AG09309 (cell line): ENCODE measurements at places on chromosomes 12 and 14.
A peak's percentile ranks its signal among the peaks of the same experiment; 100 is the strongest.

- peak; percentile 77 for DNase-seq
Observed at GRCh38 chr12:106090591-106091445, 47.9 kb downstream of the NUAK1 start.

DNA sequence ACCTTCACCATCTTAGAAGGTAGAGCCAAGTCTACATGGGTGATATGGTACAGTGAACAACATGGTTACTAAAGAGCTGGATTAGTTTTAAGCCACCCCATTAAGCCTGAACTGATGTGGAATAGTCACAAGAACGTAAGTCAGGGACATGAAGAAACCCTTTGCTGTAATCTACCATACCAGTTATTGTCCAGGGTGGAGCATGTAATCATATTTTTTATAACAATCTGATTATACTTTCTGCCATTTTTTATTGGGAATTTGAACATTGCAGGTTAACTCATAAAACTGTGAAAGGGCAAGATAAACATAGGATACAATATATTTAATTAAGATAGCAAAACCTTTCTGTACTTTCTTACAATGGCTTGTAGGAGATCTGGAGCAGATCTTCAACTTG, 103.6 kb downstream of the FIGNL2 start:
- DNase-seq, result no peak

GRCh38 chr12:6116471-6117021, 7.9 kb downstream of the VWF start:
- DNase-seq, result no peak

DNA sequence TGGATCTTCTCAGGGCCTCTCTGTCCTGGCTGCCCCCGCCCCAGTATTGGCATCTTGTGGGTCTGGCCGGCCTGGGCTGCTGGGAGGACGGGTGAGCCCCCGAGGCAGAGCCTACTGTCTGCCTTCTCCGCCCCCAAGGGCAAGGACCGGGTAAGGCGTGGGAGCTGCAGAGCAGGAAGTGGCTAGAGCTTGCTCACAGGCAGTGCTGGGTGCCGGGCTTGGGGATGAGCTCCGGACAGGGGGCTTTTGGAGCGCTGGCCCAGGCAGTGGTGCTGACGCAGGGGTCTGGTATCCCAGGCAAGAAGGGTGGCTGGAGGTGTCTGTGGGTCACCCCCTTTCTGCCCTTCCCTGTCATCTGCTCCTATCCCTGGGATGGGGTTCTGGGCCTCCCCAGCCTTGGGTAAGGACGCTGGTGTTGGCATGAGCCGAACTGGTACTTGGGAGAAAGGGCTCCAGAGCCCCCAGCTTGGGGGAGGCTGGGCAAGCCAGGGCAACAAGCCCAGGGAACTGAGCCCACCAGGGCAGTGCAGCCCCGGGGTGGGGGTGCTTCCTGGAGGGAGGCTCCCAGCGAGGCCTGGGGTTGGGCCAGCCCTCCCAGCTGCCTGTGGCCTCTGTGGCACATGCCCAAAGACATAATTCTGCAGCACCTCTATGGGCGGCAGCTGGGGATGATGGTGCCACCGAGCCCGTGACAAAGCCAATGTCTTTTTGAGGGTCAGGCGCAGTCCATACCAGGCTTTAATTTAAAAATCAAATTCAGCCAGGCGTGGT, 126.3 kb downstream of the KIF26A start:
- DNase-seq, result no peak

- DNase-seq, result no peak
Observed at GRCh38 chr12:106321139-106321850, 18.8 kb downstream of the TCP11L2 start.

- no peak for DNase-seq
Observed at GRCh38 chr12:19457561-19457960, 18.3 kb downstream of the AEBP2 start.

GRCh38 chr12:82176026-82176425, 182.2 kb downstream of the CCDC59 start:
- DNase-seq, result no peak

DNA sequence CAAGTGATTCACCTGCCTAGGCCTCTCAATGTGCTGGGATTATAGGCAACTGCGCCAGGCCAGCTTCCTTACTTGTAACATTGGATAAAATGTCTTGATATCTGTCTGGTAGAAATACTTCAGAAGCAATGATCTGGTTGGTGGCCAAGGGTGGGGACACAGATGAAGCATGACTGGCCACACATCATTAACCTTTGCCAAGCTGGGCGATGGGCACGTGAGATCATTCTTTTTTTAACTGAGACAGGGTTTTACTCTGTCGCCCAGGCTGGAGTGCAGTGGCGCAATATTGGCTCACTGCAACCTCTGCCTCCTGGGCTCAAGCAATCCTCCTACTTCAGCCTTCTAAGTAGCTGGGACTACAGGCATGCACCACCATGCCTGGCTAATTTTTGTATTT, 31.1 kb downstream of the PLEKHH1 start:
- no peak for DNase-seq

GRCh38 chr14:73753887-73754795, 40.0 kb upstream of the PNMA1 start:
- DNase-seq, result no peak

DNA sequence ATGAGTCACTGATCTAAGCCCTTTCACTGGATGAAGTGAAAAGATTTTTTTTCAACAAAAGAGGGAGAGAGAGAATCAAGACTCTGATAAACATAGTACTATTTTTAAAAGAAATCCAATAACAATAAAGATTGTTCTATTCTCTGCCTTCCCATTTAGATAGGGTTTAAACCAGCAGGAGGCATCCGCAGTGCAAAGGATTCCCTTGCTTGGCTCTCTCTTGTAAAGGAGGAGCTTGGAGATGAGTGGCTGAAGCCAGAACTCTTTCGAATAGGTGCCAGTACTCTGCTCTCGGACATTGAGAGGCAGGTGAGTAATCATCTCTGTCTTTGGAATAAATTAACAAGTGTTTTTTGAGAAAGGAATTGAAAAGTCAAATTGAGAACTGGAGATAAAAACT, 124.9 kb downstream of the DERA start:
- DNase-seq, result no peak

DNA sequence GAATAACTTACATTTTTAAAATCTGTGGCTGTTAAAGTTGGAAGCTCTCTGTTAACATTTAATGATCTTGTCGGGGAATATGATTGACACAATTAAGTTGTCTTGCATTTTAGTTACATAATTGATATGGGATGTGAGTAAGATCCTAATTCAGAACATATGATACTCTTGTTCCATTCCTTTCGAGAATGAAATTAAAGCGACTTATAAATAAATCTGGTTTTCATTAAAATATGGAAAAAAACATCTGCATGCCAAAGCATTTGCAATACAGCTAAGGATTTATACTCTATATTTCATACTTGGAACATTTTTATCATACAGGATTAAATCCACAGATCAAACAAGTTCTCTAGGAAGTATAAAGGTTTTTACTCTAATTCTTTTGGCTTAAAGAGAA, 52.0 kb downstream of the SLC38A6 start:
- DNase-seq, result peak; percentile 37

- DNase-seq, result no peak
Observed at GRCh38 chr14:104094709-104095425, 9.4 kb downstream of the ASPG start.

- DNase-seq, result no peak
Observed at GRCh38 chr12:76137606-76138005, 53.1 kb upstream of the NAP1L1 start.

DNA sequence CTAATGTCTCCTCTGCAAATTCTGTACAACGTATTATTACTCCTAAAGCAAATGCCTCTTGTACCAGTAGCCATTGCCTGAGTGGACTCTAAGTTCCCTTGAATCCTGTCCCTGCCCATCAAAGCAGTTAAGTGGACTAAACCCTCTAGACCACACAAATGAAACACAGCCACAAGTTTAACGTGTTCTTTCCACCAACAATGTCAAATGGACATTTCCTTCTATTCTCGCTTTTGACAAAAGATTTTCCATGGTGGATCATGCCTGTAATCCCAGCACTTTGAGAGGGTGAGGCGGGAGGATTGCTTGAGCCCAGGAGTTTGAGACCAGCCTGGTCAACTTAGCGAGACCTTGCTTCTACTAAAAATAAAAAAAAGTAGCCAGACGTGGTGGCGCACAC, 15.9 kb downstream of the CCDC88C start:
- no peak for DNase-seq

- no peak for DNase-seq
Observed at GRCh38 chr12:49795654-49796105, 32.5 kb downstream of the NCKAP5L start.

DNA sequence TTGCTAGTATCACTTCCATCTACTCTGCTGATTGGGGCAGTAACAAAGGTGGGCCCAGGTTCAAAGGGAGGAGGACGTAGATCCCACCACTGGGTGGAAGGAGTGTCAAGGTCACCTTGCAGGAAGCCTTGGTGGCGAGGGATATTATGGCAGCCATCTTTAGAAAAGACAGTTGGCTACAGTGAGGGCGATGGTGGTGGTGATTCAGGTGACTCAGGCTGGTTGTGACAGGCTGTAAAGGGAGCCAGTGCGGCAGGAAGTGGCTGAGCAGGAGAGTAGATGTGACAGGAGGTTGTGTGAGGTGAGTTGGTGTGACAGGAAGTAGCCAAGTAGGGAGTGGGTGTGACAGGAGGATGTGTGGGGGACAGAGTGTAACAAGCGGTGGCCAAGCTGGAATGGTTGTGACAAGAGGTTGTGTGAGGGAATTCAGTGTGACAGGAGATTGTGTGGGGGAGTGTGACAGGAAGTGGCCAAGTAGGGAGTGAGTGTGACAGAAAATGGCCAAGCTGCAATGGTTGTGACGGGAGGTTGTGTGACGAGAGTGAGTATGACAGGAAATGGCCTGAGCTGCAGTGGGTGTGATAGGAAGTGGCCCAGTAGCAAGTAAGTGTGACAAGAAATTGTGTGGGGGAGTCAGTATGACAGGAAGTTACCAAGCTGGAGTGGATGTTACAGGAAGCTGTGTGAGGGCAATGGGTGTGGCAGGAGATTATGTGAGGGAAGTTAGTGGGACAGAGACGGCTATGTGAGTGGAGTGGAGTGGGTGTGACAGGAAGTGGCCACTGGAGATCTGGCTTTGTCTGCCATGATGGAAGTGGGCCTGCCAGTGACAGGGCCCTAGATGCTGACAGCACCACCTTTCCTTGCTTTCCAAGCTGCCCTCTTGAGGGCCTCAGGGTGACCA, 136.5 kb upstream of the MYL2 start:
- DNase-seq, result no peak

DNA sequence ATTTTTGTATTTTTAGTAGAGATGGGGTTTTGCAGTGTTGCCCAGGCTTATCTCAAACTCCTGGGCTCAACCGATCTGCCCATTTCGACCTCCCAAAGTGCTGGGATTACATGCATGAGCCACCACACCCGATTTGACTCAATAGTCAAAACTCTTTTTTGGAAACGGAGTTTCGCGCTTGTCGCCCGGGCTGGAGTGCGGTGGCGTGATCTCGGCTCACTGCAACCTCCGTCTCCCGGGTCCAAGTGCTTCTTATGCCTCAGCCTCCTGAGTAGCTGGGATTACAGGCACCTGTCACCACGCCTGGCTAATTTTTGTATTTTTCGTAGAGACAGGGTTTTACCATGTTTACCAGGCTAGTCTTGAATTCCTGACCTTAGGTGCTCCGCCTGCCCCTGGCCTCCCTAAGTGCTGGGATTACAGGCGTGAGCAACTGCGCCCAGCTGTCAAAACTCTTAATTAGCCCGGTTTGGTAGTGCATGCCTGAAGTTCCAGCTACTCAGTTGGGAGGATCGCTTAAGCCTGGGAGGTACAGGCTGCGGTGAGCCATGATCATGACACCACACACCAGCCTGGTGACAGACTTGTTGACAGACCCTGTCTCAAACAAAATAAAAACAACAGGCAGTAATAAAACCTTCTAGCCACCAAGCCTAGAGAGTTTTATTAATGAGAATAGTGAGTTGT, 12.4 kb downstream of the MED21 start:
- no peak for DNase-seq

- DNase-seq, result no peak
Observed at GRCh38 chr12:91017043-91017442, 12.3 kb upstream of the EPYC start.

GRCh38 chr12:132632521-132633228, 14.1 kb downstream of the P2RX2 start:
- DNase-seq, result no peak

- DNase-seq, result no peak
Observed at GRCh38 chr12:3761116-3761735, 8.3 kb upstream of the CRACR2A start.

DNA sequence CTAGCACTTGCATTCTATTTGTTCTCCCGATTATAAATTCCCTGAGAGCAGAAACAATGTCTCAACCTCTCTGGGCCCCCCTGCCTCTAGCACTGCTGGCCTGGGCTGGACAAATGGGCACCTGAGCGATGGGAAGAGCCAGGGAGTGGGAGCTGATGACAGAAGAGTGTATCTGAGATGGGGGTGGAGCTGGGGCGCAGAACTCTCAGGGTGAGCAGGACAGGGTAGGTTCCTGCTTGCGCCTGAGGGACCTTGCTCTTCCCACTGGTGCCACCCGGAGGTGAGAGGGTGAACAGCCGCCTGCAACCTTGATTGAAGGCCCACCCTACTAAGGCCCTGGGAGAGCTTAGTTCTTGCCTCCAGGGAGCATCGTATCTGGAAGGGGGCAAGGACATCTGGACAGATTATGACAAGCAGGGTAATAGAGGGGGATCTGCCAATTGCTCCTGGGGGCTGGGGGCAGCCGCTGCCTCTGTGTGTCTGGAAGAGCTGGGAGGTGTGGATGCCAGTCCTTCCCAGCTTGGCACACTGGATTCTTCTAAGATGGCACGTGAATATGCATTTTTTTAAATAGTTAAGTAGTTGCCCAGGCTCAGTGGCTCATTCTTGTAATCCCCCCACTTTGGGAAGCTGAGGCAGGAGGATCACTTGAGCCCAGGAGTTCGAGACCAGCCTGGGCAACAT, 43.0 kb upstream of the TSPAN9 start:
- DNase-seq, result peak; percentile 7

GRCh38 chr12:44375694-44376093, 500.4 kb downstream of the NELL2 start:
- no peak for DNase-seq

DNA sequence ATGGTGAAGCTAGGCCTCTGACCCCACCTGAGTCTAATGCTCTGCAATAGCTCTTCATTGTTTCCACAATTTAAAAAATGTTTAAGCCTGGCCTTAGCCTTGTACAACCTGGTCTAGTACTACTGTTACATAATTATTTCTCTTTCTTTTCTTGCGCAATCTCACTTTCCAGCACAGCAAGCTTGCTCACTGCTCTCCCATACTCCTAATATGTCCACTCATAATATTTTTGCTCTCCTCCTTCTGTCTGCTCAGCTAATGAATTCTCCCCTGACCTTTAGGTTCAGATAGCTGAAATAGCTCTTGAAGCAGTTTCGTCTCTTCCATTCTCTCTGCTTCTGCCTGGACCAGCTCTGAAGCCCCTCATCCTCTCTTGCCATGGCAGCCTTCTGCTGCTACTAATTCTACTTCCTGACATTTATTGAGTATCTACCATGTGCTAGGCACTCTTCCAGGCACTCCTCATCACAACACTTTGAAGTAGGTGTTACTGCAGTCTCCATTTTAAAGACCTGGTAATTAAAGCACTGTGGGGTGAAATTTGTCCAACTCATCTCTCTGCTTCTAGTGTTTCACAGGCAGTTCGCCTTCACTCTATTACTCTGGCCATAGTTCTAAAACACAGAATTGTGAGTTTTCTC, 2.8 kb upstream of the SLC48A1 start:
- no peak for DNase-seq
